ENCODE measurements at places on chromosomes 2 and 18.

GRCh38 chr2:240993446-240994170 lies 4.8 kb upstream of the SNED1 start:
- no peak for DNase-seq

GRCh38 chr2:201909961-201910361 lies 103.6 kb downstream of the CDK15 start:
- DNase-seq, result no peak

DNA sequence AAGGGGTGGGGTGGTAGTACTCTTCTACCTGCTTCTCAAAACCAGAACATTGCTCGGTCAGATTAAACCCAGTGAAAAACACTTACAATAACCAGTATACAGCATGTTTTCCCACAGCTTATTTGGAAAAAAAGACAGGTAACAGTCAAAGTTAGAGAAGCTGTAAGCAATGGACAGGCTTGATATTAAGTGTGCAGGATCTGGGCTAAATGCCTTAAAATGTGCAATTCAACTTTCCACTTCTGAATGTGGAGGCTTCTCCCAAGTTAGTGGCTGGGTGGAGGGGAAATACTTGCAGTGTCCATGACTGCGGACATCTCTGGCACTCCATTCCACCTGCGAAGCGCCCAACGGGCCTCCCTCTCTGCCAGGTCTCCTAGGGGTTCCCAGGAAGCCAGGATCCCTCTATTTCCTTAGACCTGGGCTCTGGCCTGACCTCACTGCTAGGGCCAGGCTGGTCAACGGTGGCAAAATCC lies 5.3 kb downstream of the ZEB2 start:
- DNase-seq, result no peak

DNA sequence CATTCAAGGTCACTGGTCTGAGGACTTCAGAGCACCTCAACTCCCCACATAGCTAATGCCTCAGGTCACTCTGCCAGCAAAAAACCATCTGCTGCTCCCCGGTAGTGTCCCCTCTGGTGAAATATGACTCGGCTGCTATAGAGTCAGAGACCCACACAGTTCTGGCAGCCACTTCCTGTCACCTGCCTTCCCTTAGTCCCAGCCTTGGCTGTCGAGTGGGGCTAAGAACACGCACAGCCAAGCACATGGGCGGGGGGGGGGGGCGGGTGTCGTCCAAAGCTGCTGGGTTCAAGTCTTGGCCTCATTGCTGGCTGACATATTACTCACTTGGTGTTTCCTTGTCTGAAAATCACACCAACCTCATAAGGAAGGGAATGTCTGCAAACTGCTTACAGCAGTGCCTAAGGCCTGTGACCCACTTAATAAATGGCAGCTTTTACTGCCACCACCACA lies 37.5 kb downstream of the POLR1A start:
- no peak for DNase-seq

DNA sequence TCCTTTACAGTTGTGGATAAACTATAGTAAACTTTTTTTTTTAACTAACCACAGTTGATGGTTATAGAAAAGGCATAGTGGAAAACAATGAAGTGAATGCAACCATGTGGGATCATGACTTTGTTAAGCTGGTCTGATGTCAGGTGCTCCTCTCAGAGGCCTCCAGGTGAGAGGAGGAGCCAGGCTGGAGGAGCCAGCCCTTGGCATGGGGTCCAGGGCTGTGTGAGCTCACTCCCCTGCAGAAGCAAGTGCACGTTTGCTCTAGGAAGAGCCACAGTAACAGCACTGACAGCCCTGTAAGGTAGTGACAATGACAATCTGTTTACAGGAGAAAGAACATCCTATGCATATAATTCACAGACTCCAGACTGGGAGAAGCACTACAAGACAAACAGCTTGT lies 5.7 kb downstream of the PPP1R7 start:
- DNase-seq, result no peak

DNA sequence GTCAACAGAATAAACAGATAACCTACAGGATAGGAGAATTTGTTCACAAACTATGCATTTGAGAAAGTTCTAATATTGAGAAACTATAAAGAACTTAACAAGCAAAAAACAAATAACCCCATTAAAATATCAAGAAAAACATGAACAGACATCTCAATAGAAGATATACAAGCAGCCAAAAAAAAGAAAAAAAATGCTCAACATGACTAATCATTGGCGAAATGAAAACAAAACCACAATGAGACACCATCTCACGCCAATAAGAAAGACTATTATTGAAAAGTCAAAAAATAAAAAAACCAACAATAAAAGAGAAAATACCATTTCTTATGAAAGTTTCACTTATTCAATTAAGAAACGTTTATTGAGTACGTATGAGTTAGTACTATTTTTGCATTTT lies 800.5 kb downstream of the CBLN2 start:
- DNase-seq, result no peak

- no peak for DNase-seq
Observed at GRCh38 chr18:70058916-70059315, 111.2 kb upstream of the CD226 start.

DNA sequence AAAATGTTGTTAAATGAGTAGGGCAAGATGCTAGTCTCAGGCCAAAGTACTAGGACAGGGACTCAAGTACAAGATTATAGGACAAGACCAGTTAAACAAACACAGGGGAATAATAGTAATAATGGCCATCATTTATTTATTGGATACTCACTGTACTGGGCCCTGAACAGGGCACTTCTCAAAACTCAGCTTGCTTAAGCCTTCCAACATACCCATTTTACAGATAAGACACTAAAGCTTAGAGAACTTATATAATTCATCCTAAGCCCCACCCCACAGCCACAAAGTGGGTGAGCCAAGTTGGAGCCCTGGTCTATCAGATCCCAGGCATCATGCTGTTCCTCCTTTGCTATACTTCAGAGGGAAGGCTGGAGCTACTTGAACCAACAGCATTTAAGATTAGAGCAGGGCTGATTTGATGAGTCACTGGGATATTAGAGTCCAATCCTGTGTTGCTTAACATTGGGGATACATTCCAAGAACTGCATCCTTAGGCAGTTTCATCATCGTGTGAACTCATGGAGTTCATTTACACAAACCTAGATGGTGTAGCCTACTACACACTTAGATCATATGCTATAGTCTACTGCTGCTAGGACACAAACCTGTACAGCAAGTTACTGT lies 153.6 kb downstream of the MTCL1 start:
- no peak for DNase-seq

DNA sequence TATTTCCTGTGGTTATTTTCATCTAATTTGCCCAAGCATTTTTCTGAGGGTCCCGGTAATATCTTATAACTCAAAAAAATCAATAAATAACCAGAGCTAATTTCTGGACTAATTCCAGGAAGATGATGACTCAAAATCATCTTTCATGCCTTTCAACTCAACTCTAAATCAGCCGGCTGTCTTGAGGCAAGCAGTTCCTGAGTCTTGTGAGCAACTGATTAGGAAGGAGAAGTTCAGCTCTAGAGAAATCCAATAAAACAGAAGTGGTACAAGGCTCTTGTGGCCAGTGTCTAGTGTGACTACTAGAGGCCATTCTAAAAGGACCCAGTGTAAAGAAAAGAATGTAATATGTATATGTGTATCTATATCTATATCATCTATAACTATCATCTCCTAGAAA lies 890.4 kb downstream of the TRIB2 start:
- DNase-seq, result no peak

DNA sequence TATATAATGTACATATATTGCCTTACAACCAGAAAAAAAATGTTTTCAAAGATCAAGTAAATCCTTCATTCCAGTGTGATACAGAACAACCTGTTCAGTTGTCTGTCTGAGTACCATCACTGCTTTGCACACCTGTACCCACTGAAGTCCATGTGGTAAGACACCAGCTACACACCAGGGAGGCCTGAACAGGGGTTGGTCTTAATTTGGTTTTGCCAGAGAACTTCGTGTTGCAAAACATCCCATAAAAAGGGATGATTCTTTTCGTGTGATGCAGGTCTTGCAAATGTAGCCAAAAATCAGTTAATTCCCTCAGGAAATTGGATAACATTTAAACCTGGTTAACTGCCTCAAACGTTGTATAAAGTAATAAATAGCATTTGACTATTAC lies 73.7 kb upstream of the SLC1A4 start:
- no peak for DNase-seq

- DNase-seq, result no peak
Observed at GRCh38 chr2:160006475-160006874, 55.9 kb downstream of the PLA2R1 start.

DNA sequence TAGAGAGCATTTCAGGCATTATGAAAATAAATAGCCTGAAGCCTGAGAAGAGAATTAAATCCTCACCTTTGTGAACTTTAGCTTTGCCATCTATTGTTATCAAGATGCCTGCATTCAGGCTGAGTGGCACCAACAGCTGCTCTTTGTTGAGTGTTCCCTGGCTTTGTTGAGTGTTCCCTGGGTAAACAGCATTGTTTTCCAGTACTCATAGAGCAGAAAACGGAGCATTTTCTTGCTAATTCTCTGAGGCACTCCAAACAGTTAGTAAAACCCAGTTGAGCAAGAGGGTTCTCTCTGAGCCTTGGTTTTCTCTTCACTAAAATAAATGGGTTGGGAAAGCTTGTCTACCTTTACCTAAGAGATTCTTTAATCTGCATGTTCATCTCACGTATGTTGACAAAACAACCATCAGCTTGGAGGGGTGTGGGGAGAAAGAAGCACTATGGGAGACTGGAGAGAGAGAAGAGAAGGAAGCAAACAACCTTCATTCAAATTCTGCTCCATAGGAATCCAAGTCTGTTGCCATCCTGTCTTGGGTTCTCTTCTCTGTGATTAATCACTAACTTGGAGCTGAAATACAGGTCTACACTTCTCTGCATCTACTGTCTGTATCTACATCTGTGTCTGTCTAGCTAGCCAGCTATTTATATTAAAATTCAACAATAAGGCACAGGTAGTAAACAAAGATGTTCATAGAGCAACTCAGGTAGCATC lies 567.0 kb upstream of the SOX11 start:
- DNase-seq, result no peak

GRCh38 chr18:58596265-58596681 lies 32.6 kb downstream of the ALPK2 start:
- DNase-seq, result no peak

- DNase-seq, result no peak
Observed at GRCh38 chr2:96924775-96925747, 55.2 kb upstream of the SEMA4C start.

DNA sequence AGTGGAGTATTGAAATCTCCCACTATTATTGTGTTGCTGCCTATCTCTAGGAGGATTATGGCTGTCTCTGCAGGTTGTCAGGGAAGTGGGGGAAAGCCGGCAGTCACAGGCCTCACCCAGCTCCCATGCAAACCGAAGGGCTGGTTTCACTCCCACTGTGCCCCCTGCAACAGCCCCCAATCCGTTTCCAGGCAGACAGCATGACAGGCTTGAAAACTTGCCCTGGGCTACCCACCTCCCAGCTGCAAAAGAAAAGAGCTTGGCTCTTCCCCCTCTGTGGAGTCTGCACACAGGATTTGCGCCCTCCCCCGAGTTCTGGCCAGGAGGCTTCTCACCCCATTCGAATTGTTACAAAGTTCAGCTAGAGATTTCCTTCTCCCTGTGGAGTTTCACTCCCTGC lies 87.4 kb upstream of the MSTN start:
- no peak for DNase-seq

DNA sequence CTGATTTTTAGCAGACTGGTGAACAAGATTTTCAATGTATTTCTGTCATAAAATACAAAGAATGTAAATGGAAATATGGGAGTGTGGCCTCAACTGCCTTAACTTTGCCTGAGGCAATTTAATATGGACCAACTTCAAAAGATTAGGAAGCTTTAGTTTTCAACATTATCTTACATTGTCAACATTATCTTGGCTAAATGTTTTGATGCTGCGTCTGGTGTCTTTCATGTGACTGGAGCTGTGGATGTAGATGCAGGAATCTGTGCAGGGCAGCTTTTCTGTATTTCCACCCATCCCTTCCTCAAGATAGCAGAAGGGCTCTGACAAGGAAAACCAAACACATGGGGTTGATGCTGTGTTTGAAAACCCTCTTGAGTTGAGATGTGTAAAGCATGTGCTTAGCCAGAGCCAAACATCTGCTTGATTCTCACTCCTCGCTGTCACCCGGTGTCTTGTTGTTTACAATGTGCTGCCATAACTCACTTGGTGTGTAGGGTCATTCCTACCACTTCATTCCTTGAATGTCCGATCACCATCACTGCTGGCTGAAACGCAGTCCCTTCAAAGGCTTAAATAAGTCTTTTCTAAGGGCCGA lies 33.0 kb downstream of the COPS8 start:
- no peak for DNase-seq

DNA sequence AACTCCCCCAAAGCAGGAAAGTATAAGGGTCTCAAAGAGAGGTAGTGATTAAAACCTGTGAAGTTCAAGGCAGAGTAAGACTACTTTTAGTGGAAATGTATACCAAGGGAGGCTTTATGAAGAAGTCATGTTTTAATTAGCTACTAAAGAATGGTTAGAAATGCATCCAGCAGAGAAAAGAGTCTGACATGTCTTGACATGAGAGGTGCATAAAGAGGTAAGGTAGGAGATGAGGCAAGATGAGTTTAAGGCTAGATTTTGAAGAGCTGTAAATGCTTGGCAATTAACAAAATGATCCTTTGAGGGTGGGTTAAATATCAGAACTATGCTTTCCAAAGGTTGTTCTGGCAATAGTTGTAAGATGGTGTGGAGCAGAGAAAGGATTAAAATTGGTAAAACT lies 88.7 kb upstream of the WDSUB1 start:
- no peak for DNase-seq

GRCh38 chr2:128396500-128396891 lies 77.8 kb upstream of the HS6ST1 start:
- no peak for DNase-seq

- no peak for DNase-seq
Observed at GRCh38 chr2:154437104-154437503, 261.4 kb upstream of the KCNJ3 start.

- DNase-seq, result no peak
Observed at GRCh38 chr2:216606551-216607276, 26.5 kb upstream of the IGFBP2 start.

- DNase-seq, result no peak
Observed at GRCh38 chr2:109387221-109387735, 226.5 kb downstream of the SEPTIN10 start.

DNA sequence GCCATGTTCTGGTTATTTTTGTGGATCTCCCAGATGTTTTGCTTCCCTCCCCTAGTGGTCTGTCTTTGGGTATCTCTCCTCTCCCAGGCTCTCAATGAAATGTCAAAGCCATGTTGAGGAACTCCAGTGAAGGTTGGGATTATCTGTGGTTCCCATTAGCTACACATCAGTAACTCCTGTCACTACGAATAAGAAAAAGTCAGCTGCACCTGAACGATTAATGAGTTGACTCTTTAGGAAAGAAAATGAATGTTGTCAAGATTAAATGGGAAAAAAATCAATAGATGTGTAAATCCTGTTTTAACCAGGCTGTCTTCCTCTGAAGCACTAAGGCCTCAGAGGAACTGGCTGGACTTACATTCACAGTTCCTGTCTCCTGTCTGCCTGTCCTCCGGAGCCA lies 94.0 kb upstream of the DAPL1 start:
- DNase-seq, result no peak

- DNase-seq, result no peak
Observed at GRCh38 chr2:242030226-242030575, 160.7 kb downstream of the RTP5 start.
